NAMALWA (cell line): ENCODE measurements at places on chromosomes 12 and 14.

GRCh38 chr12:51901121-51901817 lies 6.0 kb upstream of the ACVRL1 start:
- no peak for DNase-seq

GRCh38 chr12:6827982-6828780 lies at the start of gene P3H3:
P3H3 (plus strand) TSS chr12:6828407; CDS start chr12:6828441, 34 bp downstream.
- DNase-seq: no peak

DNA sequence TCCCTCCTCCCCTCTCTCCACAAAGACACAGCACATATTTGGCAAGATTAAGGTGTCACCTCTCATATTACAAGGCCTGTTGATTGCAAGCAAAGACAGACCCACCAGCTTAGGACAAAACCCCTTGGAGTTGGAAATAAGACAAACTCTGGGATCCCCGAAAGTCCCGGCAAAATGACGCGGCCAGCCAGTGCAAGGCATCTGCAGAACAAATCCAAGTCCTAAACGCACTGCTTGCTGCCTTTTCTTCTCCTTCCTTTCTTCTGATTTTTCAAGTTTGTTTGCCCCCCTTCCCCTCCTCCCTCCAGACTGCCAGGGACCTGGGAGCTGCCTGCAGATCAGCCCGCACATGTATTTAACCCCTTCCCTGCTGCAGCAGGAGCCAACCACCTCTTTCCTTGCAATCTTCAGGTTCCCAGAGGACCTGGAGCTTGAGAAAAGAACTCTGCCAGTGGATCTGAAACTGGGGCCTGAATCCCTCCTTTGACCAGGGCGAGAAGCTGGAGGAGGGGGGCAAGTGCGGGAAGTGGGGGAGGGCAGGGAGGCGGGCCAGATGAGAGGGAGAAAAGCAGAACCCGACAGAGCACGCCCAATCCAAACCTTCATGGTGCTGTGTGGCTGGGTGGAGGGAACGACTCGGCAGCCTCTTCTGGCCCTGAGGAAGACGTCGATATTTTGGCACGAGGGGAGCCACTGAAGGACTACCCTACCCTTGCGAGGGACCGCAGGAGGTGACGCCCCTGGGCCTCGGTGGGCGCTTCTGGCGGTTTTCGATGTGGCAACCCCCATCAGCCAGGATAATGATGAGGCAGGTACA lies 2.0 kb upstream of the NTF3 start:
- peak; percentile 24 for DNase-seq

DNA sequence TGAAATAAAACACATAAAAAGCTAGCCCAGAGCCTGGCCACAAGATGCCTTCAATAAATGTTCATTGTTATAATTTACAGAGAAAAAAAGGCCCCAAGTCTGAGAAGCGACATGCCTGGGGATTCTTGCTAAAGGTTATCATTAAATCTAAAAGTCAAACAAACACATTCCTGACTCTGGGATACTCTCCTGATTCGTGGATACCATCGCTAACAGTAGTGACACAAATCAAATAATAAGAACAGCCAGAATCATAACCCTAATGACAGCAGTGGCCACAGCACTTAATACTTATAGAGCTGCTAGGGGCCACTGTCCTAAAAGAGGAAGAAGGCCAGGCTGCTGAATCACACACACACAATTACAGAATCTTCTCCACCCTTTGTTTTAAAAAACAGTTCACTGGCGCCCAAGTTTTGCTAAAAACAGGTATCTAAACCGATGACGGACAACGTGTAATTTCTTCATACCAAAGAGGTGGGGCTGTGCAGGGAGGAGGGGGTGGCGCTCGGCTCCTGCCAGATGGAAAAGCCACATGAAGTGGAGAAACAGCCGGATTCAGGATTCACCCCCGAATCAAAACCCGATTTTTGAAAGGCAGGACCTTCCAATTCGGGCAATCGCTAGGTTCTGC lies 1.2 kb downstream of the CLIP1 start:
- DNase-seq: peak; percentile 63

DNA sequence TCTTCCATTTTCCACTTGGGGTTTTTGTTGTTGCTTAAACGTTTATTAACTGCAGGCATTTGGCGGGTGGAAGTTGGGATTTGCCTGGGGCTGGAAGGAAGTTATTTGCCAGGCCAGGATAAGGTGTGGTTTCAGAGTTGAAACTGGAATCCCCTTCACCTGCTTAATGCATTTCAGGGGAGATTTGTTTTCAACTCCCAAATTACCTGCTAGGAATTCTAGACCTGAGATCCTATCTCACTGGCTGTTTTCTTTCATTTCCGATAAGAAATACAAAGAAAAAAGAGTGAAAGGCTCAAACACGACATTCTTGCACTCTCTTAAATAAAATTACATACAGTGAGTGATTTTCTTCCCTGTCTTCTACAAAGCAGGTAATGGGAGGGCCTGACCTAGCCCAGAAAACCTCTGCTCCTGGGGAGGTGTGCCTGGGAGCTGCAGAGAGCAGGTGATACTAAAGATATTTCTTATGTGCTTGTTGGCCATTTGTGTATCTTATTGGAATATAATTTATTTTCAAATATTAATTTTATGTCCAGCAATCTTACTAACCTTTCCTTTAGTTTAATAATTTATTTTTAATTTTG lies 278.2 kb downstream of the ZFP36L1 start:
- DNase-seq: no peak

DNA sequence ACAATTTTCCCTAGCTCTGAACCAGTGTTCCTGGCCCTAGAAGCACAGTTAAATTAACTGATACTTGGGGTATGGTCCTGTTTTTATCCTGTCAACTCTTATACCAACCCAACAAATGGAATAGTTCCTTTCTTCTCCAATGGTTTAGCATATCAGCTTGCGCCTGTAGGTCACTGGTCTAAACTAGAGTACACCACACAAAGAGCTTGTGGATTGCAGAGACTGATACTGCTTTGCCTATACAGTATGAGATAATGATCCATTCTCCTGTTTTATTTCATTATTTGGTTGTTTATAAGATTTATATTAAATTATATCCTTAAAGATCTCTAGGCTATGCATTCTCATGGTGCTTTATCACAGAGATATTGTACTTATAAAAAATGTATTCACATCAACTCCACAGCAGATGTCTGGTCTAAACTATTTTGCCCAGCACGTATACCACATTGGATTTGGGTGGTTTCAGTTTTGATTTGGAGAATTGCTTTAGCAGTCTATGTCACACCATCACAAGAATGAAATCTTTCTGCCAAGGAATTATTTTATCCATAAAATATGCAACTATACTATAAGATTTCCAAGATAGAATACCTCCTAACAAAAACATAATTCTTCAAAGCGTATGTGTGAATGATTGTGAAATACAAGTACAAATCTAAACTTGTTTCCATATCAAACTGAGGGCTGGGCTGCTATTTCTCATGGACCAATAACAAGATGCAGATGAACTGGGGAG lies 142.1 kb downstream of the SLC16A7 start:
- no peak for DNase-seq

GRCh38 chr12:3200032-3200617 lies 122.9 kb downstream of the TSPAN9 start:
- no peak for DNase-seq

GRCh38 chr14:74333909-74334308 lies 14.4 kb upstream of the VRTN start:
- no peak for DNase-seq
